Amniotic stem cell (primary cell): ENCODE measurements at places on chromosomes 12 and 14.

GRCh38 chr14:68958553-68958952 is 20.5 kb downstream of the ACTN1 start:
- no peak for DNase-seq

DNA sequence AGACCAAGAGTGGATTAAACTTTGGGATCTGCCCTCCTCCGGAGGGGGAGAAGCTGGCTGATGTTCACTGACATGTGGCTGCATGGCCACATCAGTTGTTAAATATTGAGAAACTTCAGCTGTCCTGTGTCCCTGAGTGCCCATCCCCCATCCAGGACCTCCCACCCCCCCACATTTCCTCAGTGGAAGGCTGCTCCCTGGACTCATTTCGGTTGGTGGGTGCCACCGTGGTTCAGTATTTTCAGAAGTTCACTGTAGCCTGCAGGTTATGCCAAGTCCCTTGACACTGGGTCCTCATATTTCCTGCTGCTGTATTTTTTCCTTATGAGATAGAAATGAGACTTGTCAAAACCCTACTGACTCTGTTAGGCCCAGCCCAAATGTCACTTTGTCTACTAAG is 302.4 kb downstream of the CACNA1C start:
- DNase-seq: no peak

GRCh38 chr12:130537655-130538054 is 178.4 kb downstream of the RIMBP2 start:
- DNase-seq: no peak

DNA sequence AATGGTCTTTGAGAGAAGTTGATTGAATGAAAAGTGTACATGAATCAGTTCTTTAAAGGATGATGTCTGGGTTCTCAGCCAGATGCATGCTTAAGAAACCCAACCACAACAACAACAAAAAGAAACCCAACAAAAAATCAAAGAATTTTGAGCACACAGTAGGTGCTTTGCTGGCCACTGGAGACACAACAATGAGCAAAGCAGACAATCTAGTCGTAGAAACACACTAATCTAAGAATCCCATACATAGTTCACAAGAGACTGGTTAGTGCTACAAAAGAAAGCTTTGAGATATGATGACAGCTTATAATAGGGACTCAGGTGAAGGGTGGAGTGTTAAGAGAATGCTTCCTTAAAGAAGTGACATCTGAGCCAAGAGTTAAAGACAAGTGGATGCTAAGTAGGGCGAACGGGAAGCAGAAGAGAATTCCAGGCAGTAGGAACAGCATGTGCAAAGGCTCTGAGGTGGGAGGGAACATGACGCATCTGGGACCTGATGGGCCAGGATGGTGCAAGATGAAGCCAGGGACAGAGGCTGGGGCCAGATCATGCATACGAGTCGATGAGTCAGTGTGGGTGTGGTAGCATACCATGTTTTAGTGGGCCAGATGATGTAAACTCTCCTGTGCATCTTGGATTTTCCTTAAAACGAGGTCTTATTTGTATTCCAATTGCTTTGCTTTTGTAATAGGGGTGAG is 4.6 kb upstream of the HIP1R start:
- DNase-seq: no peak

- no peak for DNase-seq
Measured at GRCh38 chr14:93035917-93036651, 79.6 kb downstream of the ITPK1 start.

DNA sequence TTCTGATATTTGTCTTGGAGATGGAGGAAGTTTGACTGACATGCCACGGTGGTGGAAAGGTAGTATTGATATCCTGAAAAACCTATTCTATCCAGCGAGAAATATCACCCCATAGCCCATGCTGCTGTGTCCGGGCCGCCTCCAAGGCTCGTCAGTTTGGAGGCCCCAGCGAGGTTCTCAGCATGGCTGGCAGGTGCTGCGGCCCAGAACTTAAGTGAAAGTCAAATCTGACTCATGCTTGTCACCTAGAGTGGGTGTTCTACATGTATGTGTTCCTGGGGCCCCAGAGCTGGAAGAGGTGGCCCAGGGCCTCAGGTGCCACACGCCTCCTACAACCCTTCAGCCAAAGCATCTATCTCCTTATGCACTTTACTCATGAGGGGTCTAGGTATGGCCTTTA is 92.9 kb downstream of the GCH1 start:
- DNase-seq: no peak

- DNase-seq: no peak
Measured at GRCh38 chr12:31029916-31030562, 43.6 kb upstream of the DDX11 start.

DNA sequence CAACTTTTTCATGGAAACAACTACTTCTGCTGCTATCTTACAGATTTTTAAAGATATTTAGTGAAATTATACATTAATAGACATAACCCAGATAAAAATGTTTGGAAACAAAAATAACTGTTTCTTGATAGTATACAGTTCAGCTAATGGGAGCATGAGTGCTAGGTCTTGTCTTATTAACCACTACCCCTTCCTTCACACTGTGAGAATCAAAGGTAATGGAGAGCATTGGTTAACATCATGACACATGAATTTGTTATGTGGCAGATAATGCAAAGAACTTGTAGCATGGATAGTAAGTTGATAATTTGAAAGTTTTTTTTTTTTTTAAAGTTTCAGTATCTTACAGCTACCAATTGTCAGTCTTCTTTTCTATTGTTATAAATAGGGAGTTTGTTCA is 44.2 kb downstream of the CCDC91 start:
- no peak for DNase-seq

GRCh38 chr14:99931308-99931707 is 133.9 kb upstream of the EVL start:
- no peak for DNase-seq

- DNase-seq: no peak
Measured at GRCh38 chr12:40229690-40230651, 5.2 kb downstream of the LRRK2 start.
